Muscle of leg (tissue), 16 donors: ENCODE measurements at places on chromosomes 6 and 20. TPM values are rescaled to one million over a fixed set of nuclear protein-coding genes. Genes with fewer than 3 reads are reported as not detected.

GRCh38 chr20:1734269-1734858 is 76.8 kb upstream of the SIRPG start:
- H3K4me1 ChIP-seq = no peaks in the 10 kb centered on the region
- DNase-seq = peak; percentile 41
- no peaks in the 10 kb centered on the region for H3K36me3 ChIP-seq
- no peak overlapping the region for H3K4me3 ChIP-seq
- H3K27ac ChIP-seq = no peak overlapping the region
- H3K27me3 ChIP-seq = peaks cover 5% of the 10 kb centered on the region

GRCh38 chr6:125987026-125987617 is 782 bp downstream of the TRMT11 start:
- DNase-seq = peak; percentile 14
- H3K36me3 ChIP-seq = no peaks in the 10 kb centered on the region
- H3K4me3 ChIP-seq = peak overlapping the region; percentile 86
- peaks cover 2% of the 10 kb centered on the region for H3K4me1 ChIP-seq
- peak overlapping the region; percentile 74 for H3K27ac ChIP-seq

- no peak overlapping the region for H3K27ac ChIP-seq
- DNase-seq = peak; percentile 54
- H3K4me3 ChIP-seq = no peak overlapping the region
- H3K36me3 ChIP-seq = no peaks in the 10 kb centered on the region
These were observed 433.7 kb upstream of the MANEA start for GRCh38 chr6:95143408-95144180.

DNA sequence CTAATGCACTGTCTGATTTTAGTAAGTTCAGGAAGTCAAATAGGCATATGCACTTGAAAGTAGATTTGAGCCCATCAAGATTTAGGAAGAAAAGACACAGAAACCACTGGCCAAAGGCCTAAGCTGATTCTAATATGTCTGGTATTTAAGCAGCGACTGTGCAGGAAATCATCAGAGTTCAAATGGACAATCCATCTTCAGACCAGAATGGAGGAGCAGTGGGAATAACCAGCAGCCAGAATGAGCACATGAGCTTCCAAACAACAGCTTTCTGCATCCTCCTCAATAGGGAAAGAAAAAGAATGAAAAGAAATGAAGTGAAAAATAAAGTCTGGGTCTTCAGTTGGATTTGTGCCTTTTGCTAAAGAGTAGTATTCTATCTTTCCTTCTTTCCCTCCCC is 50.6 kb downstream of the SOD2 start:
- H3K27me3 ChIP-seq = no peaks in the 10 kb centered on the region
- no peak overlapping the region for H3K4me3 ChIP-seq
- peak overlapping the region; percentile 23 for H3K27ac ChIP-seq
- peak; percentile 96 for DNase-seq
- H3K36me3 ChIP-seq = no peaks in the 10 kb centered on the region

DNA sequence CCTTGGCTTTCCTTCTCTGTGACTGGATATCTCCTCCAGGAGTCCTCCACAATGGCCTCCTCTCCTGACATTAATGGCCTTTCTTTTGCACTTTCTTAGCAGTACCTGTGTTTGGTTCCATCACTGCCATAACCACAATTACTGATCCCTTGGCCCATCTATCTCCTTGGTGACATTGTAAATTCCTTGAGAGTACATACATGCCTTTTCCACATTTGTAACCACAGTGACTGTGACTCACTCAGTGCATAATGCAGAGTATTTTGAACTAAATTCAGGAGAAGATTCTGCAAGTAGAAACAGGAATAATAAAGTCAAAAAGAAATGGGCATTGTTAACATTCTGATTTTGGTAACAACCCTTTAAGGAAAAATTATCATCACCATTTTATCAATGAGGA is 197.2 kb upstream of the SOX4 start:
- no peaks in the 10 kb centered on the region for H3K27me3 ChIP-seq
- DNase-seq = no peak
- H3K27ac ChIP-seq = no peak overlapping the region
- no peaks in the 10 kb centered on the region for H3K36me3 ChIP-seq
- no peaks in the 10 kb centered on the region for H3K4me1 ChIP-seq
- H3K4me3 ChIP-seq = no peak overlapping the region

- no peak for DNase-seq
- H3K4me1 ChIP-seq = no peaks in the 10 kb centered on the region
- H3K27ac ChIP-seq = no peak overlapping the region
- H3K36me3 ChIP-seq = no peaks in the 10 kb centered on the region
- H3K4me3 ChIP-seq = no peak overlapping the region
These were observed 10.8 kb upstream of the SMIM29 start for GRCh38 chr6:34259529-34260069.

DNA sequence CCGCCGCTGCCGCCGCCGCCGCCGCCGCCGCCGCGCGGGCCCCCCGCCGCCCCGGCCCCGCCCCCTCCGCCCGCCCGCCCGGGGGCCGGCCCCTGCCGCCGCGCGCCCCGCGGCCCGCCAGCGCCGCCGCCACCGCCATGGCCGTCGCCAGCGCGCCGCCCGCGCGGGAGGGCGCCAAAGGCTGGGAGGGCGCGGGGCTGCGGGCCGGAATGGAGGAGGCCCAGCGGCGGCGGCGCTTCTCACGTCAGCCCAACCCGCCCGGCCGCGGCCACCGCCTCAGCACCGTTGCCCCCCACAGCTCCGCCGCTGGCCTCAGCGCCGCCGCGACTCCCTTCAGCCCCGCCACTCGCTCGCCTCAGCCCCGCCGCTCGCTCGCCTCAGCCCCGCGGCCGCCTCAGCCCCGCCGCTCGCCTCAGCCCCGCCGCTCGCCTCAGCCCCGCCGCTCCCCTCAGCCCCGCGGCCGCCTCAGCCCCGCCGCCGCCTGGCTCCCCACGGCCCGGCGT is 258 bp downstream of the PHF10 start:
- peak; percentile 55 for DNase-seq
- peaks cover 7% of the 10 kb centered on the region for H3K4me1 ChIP-seq
- H3K27ac ChIP-seq = peak overlapping the region; percentile 26
- no peaks in the 10 kb centered on the region for H3K27me3 ChIP-seq

GRCh38 chr6:21496196-21496595 is 97.4 kb upstream of the SOX4 start:
- H3K4me3 ChIP-seq = no peak overlapping the region
- peak overlapping the region; percentile 22 for H3K27ac ChIP-seq
- no peaks in the 10 kb centered on the region for H3K27me3 ChIP-seq
- H3K36me3 ChIP-seq = no peaks in the 10 kb centered on the region
- H3K4me1 ChIP-seq = peaks cover 9% of the 10 kb centered on the region

DNA sequence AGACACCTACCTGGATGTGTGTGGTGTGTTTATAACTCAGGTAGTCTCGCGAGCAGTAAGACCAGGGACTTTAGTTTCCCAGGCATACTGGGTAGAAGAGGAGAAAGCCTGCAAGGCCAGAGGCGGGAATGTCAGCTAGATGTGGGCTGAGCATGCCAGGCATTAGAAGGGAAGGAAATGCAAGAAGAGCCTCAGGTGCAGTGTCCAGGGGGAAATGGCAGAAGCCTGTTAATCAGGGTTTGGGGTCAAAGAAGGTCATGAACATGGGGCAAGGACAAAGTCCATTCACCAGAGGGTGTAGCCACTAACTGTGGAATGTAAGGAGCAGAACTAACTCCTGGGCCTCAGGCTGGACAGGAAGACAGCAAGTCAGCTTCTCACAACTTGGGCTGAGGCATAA is 305.0 kb downstream of the SMOC2 start:
- no peak overlapping the region for H3K4me3 ChIP-seq
- no peak for DNase-seq
- no peaks in the 10 kb centered on the region for H3K27me3 ChIP-seq

DNA sequence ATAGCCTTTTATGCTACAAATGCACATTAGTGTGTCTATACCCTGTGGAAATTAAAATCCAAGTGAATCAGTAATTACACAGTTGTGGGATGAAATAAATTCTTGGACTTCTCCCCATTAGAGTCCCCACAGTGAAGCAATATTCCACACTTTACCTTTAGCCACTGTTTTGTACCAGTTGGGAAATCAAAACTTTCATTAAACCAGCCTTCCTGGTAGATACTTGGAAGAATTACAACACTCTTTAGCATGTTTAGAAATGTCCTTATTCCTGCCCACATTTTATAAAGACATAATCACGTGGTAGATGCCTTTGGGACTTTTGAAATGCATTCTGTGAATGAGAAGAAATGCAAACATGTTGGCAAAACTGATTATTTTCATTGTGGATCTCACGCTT is 49.0 kb upstream of the ANKEF1 start:
- H3K36me3 ChIP-seq = no peaks in the 10 kb centered on the region
- no peak overlapping the region for H3K4me3 ChIP-seq
- DNase-seq = no peak
- H3K4me1 ChIP-seq = no peaks in the 10 kb centered on the region

SLC12A5 gene
- total RNA-seq = 0.13 TPM

TRIM40 gene
- not detected for total RNA-seq

MAPK13 gene
- 2.3 TPM for total RNA-seq

NXT1 gene
- total RNA-seq = 19.4 TPM

CCDC170 gene
- 1.2 TPM for total RNA-seq

THBS2 gene
- 119 TPM for total RNA-seq

PPP1R16B gene
- total RNA-seq = 5.5 TPM

SSTR4 gene
- not detected for total RNA-seq

FOXA2 gene
- not detected for total RNA-seq
